NCI-H2081 (cell line): ENCODE measurements at places on chromosomes 3 and 15.
A peak's percentile ranks its signal among the peaks of the same experiment; 100 is the strongest.

- no peak for DNase-seq
These were observed 1257.1 kb downstream of the NSUN3 start for GRCh38 chr3:95319921-95320494.

DNA sequence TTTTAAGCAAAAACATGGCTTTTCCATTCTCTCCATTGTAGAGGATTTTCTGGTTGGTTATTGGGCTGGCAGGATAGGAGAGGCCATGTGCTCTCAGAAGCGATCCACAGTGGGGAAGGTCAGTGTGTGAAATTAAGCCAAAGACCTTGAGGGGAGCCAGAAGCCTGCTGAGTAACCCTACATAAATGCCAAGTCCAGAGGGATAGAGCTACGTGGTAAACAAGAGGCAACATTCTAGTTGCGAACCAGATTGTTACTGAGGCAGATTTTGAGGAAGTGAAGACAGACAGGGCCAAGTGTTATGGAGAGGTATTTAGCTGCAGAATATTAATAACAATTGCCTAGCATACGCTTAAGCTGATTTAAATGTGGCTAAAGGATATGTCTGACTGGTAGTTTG, 592.8 kb upstream of the GBE1 start:
- DNase-seq, result peak; percentile 38

DNA sequence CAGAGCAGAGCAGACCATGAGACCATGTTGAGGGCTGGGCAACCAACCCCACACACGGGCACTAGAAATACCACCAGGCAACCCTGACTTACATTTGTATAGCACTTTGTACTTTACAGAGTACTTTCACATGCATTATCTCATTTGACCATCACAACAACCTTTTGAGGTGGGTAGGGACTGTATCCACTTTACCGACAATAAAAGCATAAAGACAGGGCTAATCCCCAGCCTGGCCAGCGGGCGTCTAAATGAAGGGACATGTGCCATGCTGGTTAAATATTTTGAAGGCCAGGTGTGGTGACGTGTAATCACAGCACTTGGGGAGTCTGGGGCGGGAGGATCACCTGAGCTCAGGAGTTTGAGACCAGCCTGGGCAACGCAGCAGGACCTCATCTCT, 23.6 kb downstream of the RASGRP1 start:
- DNase-seq, result no peak

DNA sequence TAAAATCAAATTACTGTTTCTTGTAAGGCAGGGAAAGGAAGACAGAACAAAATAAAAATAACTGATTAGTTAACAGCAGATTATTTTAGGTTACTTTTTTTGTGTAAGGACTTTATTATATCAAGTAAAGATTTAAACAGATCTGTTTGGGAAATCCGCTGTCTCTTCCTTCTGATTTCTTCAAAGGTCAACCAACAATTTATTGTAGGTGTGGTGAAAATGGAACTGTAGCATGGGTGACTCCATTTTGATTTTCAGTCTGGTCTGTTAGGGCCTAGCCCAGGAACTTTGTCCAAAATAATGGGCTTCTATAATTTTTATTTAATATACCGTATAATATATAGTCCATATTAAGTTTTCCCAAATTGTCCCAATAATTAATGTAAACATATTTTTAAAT, 13.5 kb upstream of the IDH2 start:
- DNase-seq, result no peak

DNA sequence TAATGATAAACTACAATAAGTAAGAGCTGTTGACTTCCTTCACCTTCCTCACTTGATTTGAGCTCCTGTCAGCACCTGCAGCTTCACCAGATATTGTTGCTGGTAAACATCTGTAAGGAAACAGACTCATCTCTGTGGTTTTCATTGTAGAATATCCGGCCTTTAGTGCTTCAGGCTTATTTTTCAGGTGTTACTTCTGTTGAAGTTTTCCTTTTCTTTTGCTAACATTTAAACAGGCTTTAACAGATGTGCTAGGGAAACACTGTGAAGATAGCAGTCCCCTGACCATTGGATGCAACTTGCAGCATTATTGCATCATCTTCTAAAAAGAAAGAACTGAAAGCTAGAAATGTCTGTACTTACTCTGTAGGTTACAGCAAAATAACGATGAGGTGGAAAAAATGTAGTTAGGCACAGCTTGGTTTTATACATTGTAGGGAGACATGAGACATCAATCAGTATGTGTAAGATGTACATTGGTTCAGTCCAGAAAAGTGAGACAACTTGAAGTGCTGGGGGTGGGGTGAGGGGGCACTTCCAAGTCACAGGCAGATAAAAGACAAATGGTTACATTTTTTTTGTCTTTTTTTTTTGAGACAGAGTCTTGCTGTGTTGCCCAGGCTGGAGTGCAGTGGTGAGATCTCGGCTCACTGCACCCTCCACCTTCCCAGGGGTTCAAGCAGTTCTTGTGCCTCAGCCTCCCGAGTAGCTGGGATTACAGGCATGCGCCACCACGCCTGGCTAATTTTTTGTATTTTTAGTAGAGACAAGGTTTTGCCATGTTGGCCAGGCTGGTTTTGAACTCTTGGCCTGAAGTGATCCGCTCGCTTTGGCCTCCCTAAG, 10.2 kb downstream of the EDEM1 start:
- DNase-seq, result no peak

GRCh38 chr15:36506733-36507356, 72.6 kb upstream of the CDIN1 start:
- peak; percentile 83 for DNase-seq

DNA sequence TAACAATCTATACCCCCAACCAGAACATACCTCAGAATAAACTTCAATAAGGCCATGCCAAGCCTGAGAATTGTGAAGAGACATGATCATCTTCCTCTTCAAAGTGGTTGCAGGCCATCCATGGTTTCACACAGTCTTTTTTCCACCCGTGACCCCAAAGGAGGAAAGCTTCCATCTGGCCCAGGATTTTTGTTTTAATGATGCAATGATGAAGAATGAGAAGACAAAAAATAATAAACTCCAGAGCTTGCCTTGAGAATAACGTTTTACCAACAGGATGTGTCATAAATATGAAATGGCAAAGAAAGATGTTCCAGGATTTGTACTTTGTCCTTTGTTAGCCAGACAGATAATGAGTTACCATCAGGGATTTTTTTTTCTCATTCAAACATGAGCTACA, 201.9 kb downstream of the WNT5A start:
- no peak for DNase-seq

GRCh38 chr3:196197524-196197923, 13.7 kb downstream of the ZDHHC19 start:
- no peak for DNase-seq

DNA sequence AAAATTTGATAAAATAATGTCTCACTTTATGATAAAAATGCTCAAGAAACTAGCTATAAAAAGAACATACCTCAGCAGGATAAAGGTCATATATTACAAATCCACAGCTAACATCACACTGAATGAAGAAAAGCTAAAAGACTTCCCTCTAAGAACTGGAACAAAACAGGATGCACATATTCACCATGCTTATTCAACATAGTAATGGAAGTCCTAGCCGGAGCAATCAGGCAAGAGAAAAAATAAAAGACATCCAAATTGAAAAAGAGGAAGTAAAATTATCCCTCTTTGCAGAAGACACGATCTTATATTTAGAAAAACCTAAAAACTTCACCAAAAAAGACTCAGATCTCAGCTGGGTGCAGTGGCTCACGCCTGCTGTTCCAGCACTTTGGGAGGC, 34.0 kb downstream of the SENP7 start:
- no peak for DNase-seq

GRCh38 chr3:171311784-171312183, 148.4 kb downstream of the TNIK start:
- no peak for DNase-seq

GRCh38 chr3:128975276-128975675, 18.6 kb downstream of the CFAP92 start:
- DNase-seq, result no peak

DNA sequence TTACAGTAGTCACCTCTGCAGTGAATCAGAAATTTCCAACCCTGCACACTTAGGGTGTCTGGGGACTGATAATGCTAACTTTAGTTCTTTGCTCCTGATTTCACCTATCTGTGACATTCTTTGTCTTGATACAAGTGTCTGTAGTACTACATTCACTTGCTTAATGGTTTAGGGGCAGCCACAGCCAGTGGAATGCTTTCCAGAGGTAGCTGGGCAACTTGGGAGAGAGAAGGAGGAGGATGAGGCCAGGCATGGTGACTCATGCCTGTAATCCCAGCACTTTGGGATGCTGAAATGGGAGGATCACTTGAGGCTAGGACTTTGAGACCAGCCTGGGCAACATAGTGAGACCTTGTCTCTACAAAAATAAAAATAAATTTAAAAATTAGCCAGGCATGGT, 8.5 kb downstream of the BAHD1 start:
- DNase-seq, result no peak

- DNase-seq, result no peak
These were observed 269.2 kb downstream of the MECOM start for GRCh38 chr3:169394316-169394715.

DNA sequence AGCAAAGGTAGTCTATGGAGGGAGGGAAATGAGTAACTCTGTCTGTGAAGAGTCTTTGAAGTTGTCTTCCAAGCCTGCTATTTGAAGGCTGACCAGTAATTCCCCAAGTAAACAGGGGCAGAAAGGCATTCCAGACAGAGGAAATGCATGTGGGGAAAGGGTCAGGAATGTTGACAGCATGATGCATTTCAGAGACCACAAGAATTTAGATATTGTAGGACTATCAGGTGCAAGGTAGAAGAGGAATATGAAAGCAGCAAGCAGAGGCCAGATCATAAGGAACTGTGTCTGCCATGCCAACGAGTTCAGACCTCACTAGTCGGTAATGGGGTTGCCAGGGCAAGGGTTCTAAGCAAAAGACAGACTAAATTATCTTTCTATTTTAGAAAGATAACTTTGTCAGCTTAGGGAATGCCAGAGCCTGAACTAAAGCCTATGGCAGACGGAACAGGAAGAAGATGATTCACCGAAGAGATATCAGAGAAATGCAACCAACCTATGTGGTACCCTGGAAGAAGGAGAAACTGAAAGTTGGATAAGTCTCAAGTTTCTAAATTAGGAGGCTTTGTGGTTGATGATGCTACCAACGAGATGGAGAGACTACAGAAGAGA, 327.0 kb upstream of the RORA start:
- DNase-seq, result no peak
